NCI-H2081 treated with DMSO at 0.1 percent for 48 hours (cell line): ENCODE measurements at places on chromosomes 1 and 21.

DNA sequence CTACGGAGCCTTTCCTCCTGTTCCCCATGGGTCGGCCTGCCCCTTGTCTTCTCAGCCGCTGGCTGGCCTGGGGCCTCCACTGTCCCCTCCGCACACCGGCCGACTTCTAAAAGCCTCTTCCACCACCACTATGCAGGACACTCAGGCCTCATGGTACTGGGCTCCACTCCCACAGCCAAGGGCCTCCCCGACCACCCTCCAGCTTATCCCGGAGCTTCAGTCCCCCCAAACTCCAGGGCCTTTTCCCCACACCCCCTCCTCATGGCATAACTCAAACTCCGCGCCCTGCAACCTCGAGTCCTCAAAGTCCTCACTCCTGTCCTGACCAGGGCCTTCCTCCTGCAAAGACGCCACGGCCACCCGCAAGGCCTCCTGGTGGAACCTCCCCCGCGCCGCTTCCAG lies 2.0 kb downstream of the LRRC41 start:
- DNase-seq, result no peak

- DNase-seq, result no peak
These were observed 29.7 kb downstream of the COA6 start for GRCh38 chr1:234402939-234403338.

DNA sequence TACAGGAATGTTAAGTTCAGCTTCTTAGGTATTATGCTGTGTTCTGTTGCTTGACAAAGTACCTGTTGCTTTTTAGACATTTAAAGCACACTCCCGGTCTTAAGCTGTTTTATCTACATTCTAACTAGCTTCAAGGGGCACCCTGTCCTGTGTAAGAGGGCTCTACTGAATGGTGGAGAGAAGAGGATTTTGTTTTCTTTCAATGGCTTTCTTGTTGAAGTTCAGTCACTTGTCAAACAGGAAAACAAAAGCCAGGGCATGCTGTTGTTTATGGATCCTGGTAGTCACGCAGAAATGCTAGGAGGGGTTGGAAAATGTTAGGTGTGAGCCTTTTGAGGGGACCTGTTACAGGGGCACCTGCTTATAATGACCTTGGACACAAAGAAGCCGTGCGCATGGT lies 30.7 kb downstream of the PGM1 start:
- DNase-seq, result no peak

GRCh38 chr21:31750843-31751242 lies 18.9 kb upstream of the SCAF4 start:
- no peak for DNase-seq

GRCh38 chr1:28855046-28855445 lies 43.1 kb downstream of the OPRD1 start:
- no peak for DNase-seq

- DNase-seq, result no peak
These were observed 31.7 kb upstream of the HEATR1 start for GRCh38 chr1:236636017-236636416.

DNA sequence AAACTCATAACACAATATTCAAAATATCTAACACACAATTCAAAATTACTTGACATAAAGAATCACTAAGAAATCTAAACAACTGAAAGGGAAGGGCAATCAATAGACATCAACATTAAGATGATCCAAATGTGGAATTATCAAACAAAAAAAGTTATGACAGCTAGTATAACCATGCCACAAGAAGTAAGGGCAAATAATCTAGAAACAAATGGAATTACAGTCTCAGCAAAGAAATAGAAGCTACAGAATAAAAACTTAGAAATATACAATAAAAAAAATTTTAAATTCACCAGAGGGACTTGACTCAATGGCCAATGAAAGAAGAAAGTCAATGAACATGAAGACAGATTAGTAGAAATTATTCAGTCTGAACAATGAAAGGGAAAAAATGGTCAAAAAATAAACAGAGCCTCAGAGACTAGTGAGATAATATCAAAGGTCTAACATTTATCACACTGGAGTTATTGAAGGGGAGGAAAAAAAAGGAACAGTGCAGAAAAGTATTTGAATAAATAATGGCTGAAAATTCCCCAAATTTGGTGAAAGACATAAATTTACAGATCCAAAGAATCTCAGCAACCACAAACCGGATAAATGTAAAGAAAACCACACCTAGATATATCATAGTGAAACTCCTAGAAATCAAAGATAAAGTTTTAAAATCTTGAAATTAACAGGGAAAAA lies 41.8 kb downstream of the BARHL2 start:
- no peak for DNase-seq

GRCh38 chr1:172761581-172762486 lies 102.9 kb downstream of the FASLG start:
- no peak for DNase-seq
